Astrocyte of the hippocampus (primary cell): ENCODE measurements at places on chromosomes 7 and 10.

DNA sequence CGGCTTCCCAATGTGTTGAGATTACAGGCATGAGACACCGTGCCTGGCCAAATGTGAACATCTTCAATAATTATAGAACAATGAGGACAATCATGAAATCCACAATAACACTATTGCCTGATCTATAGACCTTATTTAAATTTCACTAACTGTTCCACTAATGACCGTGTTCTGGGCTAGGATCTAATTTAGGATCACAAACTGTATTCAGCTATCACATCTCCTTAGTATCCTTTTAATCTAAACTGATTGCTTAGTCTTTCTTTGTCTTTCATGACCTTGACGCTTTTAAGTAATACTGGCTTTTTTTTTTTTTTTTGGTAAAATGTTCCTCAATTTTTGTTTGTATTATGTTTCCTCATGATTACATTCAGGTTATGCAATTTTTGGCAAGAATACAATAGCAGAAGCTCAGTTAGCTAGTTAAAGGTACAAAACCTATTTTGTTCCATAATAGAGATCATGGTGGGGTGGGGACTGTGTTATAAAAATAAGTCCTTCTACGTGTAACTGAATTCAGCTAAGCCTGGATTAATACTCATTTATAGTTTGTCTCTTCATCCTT, 158.4 kb downstream of the AOAH start:
- DNase-seq, result no peak

DNA sequence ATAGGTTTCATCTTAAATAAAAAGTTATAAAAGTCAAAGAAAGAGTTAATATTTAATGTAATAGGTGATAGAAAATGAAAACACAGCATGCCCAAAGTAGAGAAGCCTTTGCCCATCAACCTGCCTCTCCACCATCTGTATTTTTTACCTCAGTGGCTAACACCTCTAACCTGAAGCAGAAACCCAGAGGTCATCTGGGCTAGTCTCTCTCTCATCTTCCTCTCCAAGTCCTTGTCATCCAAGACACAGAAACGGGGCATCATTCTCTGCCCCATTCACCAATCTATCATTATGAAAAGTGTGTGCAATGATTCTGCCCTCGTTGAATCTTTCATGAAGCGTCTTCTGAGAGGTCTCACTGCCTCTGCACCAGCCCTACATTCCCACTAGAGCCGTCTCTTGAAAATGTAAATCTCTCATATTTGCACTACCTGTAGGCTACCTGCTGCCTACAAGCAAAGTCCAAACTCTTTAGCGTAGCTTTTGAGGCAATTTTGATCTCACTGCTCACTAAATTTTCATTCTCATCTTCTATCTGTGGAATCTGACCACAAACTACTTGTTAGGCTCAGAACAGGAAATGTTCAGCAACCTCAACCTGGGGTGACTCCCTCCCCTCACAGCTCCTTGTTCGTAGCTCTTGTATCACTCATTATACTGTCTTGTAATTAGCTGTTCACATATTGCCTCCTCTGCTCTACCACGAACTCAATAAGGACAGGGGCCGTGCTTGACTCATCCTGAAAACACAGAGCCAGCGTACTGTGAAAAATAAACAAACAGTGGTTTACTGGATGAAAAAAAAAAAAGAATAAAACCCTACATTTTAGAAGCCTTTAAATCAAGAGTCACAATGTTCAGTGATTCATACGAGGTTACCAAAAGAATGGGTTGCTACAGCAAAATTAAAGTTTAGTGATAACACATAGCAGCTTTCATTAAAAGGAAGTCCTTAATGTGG, 83.1 kb downstream of the CTNNA3 start:
- DNase-seq, result peak; percentile 57

DNA sequence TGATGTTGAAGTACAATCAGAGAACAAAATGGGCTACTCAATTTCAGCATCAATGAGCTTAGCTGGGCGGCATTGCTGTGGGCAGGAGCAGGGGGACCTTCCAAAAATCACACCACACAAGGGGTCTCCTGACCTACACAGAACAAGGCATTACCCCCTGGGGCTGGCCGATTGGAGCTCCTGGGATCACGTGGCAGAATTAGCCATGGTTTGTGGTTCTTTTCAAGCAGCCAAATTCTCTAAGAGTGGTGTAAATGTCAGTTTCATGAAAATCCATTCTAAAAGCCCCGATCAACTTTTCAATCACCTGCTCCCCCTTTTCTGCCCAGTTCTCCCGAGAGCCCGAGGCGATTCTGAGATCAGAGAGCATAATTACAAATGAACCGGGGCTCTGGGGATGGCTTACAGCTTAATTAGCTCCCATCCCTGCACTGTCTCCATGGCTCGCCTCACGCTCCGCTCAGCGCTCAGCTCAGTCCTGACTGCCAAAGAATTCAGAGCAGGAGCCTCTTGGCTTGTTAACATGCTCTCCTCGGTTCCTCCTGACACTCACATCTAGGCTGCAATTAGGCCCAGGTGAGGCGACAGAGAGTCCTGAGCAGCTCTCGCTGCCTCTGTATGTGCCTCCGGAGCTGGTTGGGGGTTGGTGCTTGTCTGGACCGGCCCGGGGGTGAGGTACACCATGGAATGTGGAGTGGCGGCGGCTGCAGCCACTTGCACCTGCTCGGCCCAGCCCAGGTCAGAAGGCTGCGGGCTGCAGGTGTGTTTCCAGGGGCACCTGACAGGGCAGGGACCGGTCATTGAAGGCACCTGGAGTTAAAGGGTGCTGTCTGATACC, 111.8 kb downstream of the WDR11 start:
- DNase-seq, result peak; percentile 47

- peak; percentile 34 for DNase-seq
Measured at GRCh38 chr10:101672536-101672935, 22.4 kb downstream of the FBXW4 start.

GRCh38 chr10:24237801-24238395, 29.0 kb downstream of the KIAA1217 start:
- no peak for DNase-seq

DNA sequence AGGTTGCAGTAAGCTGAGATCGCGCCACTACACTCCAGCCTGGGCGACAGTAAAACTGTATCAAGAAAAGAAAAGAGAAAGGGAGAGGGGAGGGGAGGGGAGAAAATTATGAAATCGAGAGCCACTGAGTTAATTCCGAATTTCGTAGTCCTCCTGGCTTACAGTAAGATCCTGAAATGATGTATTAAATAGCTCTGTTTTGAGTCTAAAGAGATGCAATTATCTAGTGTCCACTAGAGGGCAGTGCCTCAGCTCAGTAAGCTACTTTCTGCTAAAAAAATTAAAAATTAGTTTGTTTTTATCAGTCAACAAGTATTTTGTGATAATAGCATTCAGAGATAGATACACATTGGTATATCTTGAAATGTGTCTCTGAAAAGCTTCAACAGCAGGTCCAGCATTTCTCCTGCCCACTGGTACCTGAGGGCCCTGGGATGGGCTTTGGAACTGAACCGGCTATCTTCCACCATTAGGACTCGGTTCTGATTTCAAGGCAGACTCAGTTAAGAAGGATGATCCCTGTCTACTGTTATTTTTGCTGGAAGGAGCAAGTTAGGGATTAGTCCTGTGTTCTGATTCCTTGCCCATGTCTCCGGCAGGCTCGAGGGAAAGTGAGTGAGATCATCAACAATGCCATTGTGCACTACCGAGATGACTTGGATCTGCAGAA, 19.5 kb downstream of the TSPAN33 start:
- peak; percentile 74 for DNase-seq
